ENCODE measurements at places on chromosomes 12 and 14.

- no peak for DNase-seq
Measured at GRCh38 chr12:47190905-47191304, 111.1 kb upstream of the AMIGO2 start.

DNA sequence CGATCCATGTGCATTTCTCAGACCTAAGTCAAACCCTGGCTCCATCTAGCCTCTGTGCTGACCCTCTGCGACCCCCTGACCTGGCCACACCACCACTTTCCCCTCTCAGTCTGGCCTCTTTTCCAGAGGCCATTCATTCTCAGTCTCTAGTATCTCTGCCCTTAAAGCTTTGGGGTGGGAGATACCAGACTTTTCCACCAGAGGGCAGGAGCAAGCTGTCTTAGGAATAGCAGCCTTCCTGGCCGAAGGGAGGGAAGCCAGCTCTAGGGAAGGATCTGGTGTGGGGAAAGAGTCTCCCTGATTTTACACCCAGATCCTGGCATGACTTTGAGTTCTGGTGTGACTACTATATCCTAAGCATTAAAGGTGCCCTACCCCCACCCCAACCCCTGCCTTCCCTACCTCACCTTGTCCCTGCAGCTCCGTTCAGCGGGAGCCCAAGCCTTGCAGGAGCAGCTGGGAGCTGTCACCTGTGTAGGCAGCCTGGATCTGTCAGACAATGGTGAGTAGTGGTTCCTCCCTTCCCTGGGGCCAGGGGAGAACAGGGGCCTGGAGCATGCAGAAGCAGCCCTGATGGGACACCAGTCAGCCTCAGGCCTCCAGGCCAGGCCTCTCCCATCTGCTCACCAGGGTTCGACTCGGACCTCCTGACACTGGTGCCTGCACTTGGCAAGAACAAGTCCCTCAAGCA, 6.6 kb downstream of the CARMIL3 start:
- no peak for DNase-seq

DNA sequence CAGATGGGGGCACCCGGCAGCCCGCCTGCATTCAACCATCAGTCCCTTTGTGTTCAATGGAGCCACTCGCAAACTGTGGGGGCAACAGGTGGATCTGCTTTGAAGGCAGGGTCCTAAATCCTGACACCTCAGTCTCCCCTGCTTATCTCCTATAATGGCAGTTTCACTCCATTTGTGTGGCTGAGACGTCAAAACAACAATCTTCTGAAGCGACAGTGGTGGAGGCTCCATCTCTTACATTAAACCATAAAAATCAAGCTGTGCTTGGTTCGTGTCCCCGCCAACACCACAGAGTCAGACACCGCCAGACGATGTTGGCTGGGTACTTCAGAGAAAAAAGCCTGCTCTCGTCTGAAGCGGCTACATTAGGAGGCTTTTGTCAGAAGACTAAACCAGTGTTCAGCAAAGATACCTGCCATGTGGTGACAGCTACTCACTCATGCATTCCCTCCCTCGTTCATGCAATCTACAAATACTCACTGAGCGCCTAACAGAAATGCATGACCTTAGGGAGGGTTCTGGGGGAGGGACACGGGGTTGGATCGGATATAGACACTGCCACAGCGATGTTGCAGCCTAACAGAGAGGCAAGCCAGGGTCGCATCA, 253.9 kb downstream of the FOXN3 start:
- no peak for DNase-seq

DNA sequence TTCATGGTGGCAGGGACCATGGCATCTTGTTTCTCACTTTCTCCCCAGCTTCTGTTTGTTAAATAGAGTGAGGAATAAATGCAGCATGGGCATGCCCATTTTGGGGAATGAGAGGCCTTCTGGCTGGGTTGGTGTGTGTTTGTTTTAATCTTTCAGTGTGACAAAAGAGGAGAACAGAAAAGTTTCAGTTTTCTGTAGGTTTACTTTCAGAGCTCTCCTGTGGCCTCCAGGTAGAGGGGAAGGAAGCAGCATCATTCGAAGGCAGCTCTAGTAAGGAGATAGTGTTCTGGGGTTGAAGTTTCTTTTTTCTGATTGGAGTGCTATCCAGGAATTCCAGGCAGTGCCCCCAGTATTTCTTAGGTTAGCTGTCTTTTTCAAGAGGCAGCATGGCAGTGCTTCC, 15.3 kb downstream of the MSRB3 start:
- DNase-seq: no peak

DNA sequence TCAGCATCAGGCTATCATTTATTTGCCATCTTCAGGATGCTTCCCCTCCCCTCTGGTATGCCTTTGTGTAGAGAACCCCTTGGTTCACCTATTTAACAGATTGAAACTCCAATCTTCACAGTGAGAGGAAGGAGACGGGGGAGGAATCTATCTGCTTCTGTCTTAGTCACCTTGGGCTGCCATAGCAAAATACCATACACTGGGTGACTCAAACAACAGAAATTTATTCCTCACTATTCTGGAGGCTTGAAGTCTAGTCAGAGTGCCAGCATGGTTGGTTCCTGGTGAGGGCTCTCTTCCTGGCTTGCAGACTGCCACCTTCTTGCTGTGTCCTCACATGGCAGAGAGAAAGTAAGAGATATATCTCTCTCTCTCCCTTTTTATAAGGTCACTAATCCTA, 13.5 kb upstream of the EML1 start:
- DNase-seq: no peak

All from stimulated activated CD4-positive, alpha-beta T cell treated with anti-CD3 and anti-CD28 coated beads, Interleukin-1b, Interleukin-23, amount 100 ng/mL, for 1 hour (primary cell).